ENCODE measurements at places on chromosomes 6 and 20. TPM values are rescaled to one million over a fixed set of nuclear protein-coding genes. Genes with fewer than 3 reads are reported as not detected.

- DNase-seq, result peak; percentile 79
Measured at GRCh38 chr20:10553326-10553984, 118.3 kb downstream of the SLX4IP start.

- DNase-seq, result no peak
Measured at GRCh38 chr20:507006-507758, 36.4 kb downstream of the CSNK2A1 start.

The CST2 gene
- total RNA-seq, result not detected

The SAMD10 gene
- total RNA-seq, result 1.2 TPM

DNA sequence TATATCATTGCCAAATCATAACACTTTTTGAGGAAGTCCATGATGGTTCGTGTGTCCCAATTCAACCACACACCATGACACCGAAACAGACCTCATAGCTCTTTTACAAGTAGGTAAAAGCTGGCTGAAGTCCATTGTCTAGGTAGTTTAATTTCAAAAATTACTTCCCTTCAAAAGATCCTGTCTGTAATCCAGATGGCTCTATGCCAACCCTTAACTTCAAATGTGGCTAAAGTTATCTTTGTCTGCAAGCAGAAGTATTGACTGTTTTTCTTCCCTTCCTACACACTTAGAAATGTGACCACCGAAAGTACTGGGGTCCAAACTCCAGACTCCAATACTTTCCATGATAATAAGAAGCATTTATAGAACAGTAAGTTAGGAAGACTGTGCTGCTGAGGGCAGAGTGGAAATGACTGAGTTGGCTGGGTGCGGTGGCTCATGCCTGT, 8.3 kb upstream of the TIAM2 start:
- DNase-seq, result no peak

DNA sequence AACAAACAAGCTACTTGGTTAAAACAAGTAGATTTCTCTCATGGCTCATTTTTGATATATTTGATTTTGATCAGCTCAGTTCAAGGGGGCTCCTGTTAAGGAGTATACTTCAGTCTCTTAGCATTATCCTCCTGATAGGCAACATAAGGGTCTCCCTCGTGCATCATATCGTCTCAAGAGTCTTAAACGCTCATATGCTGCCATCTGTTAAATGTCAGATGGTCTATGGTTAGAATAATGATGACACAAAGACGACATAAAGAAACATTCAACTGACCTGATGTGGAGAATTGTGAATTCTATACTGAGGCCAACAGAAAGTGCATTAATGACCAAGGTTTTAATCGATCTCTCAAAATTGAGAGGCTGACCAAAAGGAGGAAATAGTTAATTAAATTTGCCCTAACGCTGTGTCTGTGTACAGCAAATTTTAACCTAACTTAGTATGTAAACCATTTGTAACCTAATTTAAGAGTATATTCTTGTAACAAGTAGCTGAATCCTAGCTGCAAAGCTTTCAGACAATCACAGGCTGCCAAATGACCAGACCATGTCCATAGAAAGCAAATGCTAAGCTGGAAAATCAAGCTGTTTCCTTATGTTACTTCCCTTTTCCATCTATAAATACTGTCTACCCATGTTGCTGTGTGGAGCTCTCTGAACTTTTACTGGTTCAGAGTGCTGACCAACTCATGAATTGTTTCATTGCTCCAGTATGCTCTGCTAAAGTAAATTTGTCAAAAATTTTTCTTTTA, 1688.5 kb downstream of the GRIK2 start:
- DNase-seq, result no peak

DNA sequence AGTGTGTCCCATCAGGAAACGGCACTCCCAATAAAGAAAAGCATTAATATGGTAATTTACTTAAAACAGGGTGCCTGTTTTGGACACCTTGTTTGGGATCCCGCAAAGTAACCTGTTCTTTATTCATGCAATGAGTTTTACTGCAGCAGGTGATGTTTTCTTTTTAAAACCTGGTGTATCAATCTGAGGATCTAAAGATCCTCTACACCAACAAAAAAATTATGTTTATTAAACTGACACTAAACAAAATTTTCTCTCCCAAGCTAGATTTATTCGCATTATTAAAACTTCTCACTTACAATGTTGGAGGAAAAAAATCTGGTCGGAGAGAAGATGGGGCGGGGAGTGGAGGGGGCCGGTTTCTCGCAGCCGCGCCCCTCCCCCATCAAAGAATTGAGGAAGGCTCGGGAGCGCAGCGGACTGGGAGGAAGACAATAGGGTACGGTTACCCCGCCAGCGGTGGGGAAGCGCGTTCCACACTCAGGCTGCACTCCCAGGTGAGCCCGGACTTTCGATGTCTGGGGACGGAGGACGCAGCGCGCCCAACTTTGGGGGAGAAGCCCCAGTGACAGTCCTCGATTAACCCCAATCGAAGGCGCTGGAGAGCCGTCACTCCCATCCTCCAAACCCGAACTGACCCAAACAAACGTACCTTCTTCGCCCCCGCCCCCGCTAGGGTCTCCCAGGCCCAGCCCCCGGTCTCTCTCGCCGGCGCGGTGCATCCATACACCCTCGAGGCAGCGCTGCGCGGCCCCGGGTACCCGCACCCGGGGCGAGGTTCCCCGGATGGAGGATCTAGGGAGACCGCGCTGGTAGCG, 1.3 kb downstream of the CD24 start:
- DNase-seq, result no peak

GRCh38 chr20:63333241-63333836, 27.8 kb downstream of the CHRNA4 start:
- no peak for DNase-seq

The TBCC gene
- total RNA-seq, result 46.2 TPM
